ENCODE measurements at places on chromosomes 12 and 14. TPM values are rescaled to one million over a fixed set of nuclear protein-coding genes. Genes with fewer than 3 reads are reported as not detected.

DNA sequence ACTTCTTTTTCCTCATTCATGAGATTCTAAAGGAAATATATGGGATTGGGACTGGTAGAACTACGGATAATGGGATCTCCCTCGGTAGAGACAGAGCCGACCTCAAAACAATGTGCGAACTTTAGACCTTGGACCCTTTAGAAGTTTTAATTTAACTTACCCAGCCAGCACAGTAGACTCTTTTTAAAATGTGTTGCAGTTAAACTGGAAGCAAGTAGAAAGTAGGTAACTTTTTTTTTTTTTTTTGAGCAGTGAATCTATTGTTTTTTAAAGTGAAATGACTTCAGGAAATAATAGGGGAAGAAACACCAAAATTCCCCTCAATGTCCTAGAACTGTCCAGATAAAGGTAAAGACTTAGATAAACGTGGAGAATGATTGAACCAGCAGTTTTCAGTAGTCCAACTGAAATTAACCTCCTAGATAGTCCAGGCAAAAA lies 1.1 kb upstream of the ATXN2 start:
- no peak for DNase-seq

GRCh38 chr12:66453844-66454243 lies 151.6 kb downstream of the HELB start:
- no peak for DNase-seq

GRCh38 chr12:12663644-12664294 lies 32.2 kb downstream of the GPR19 start:
- DNase-seq = no peak

The BAZ1A gene
- polyA plus RNA-seq = 35.3 TPM

The HRK gene
- polyA plus RNA-seq = 0.03 TPM

DNA sequence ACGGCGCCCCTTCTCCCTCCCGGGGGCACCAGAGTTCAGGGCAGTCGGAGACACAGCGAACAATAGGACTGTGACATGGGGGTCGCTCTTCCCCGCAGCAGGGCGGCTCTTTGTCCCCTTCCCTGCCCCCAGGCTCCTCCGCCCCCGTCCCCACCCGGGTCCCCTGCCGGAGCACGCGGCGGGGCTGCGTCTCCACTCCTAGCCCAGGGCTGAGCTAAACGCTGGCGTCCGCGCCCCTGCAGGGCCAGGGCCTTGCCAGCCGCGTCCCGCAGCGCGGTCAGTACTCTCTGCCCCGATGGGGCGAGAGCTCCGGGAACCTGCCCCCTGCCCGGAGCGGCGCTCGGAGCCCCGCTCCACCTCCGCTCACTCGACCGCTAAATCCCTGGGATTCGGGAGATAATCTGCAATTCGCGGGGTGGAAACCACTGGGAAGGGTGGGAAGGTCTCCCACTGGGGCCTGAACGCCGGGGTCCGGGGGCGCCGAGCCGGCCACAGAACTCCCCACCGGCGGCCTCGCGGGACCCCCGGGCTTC lies 825 bp upstream of the CCDC85C start:
- no peak for DNase-seq

The LBHD2 gene
- polyA plus RNA-seq = not detected

DNA sequence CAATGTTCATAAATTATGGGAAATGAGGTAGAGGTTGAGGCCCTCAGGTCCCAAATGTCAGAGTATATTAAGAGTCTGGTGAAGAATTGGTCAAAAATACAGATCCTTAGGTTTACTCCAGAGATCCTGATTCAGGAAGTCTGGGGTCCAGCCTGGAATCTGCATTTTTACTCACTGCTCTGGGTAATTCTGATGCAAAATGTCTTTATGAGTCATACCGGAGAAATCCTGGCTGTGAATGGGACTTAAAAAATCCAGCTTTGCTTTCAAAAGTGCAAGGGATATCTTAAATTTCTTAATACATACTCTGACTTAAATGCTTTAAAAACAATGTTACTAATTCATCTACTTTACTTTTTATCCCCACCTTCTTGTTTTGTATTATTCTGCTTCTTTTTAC lies 74.5 kb downstream of the FERMT2 start:
- no peak for DNase-seq

- no peak for DNase-seq
These were observed 15.8 kb downstream of the WNT5B start for GRCh38 chr12:1644534-1645438.
